ENCODE measurements at places on chromosomes 3 and 15.

GRCh38 chr15:71701808-71702207 lies 108.5 kb upstream of the NR2E3 start:
- no peak for DNase-seq

DNA sequence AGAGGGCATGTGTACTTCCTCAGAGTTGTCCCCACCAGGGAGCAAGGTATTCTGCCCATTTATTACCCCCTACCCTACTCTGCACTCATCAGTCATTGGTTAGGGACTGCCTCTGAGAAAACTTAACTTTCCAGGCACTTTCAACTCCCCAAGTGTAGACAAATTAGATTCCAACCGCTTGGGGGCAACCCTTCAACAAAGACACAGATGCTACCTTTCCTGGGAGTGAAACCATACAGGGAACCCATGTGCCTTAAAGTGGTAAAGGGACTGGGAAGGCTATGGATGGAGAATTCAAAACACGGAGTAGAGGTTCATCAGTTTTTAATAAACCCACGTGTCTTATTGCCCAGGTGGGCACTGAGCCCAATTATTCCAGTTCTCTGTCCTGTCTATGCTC lies 19.4 kb upstream of the UBE2E2 start:
- DNase-seq: peak; percentile 18

DNA sequence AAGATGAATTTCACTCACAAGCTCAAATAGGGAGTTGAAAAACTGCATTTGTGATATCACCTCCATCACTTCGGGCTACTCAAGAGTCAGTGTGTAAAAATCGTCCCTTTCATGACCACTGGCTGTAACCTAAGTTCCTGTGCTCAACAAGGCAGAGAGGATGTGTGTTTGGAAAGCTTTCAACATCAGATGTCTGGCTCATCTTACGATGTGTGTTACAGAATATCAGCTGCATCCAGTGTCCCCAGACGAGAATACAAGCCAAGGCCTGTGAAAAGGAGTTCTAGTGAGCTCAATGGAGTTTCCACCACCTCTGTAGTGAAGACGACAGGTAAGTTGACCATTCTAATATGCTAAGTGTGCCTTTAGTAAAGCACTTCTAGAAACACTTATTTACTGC lies 65.5 kb upstream of the ADAMTSL3 start:
- DNase-seq: no peak

GRCh38 chr3:11643201-11643603 lies 513 bp downstream of the VGLL4 start:
- DNase-seq: peak; percentile 26

- no peak for DNase-seq
Observed at GRCh38 chr3:18224426-18224825, 200.7 kb downstream of the SATB1 start.

GRCh38 chr15:98815207-98815606 lies 166.9 kb downstream of the IGF1R start:
- DNase-seq: no peak

DNA sequence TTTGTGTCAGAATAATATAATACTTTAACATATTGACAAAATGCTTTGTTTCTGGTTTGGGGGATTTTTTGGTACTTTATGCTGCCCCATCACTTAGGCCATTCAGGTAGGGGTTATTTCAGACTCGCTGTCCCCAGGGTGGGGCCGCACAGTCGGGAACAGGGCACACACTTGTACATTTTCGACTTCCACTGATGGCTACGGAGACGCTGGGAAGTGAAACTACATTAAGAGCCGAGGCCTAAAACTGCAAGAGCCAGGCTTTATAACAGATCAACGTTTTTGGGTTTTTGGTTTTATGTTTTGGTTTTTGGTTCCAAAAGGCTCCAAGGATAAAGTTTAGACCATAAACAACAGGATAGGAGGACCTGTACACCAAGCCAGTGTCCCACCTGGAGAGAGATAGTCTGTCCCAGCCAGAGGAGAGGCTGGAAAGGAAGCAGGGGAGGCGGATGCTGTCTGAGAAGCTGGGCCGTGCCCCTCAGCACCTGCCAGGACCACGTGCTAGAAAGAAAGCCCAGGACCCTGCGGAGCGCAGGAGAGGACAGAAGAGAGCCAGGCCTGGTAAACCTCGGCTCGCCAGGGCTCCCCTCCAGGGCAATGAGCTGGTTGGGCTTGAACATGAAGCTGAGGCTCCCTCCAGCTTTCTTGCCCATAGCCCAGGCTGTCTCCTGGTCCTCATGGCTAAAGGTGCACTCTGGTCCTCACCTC lies 111.7 kb downstream of the CHSY1 start:
- DNase-seq: no peak

- DNase-seq: no peak
Observed at GRCh38 chr15:27514526-27514925, 543.5 kb downstream of the GABRG3 start.

DNA sequence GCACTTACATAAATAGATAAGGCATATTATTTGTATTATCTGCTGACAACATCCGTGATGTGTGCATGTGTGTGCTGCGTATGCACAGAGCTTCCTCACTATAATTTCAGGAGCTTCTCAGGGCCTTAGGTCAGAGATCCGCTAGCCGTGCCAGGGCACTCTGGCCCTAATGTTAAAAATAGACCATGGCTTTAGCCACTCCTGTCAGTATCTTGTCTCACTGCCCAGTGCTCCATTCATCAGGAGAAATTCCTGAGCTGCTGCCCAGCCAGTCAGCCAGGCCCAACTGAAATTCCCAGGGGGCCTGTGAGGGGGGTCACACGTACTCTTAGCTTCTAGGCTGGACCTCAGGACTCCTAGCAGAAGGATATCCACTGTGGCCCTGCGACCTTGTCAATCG lies 70.0 kb upstream of the ABHD2 start:
- DNase-seq: no peak

GRCh38 chr3:64046996-64047594 lies 23.8 kb upstream of the PSMD6 start:
- no peak for DNase-seq

DNA sequence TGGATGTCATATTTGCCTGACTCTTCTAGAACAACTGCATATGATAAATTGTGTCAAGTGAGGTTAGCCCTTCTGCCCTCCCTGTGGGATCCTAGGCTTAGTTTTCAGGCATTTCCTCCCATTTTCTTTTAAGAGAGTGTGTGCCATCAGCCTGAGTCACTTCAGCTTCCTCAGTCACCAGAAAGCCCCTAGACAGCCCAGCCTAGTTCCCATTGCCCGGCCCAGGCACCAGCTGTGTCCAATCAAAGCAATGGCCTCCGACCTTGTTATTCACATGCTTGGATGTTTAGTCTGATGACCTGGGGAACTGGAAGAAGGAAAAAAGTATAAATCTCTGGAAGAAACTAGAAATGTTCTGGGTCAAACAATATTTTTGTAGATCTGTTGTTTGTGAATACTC lies 221.9 kb upstream of the LRIG1 start:
- no peak for DNase-seq

GRCh38 chr3:155870945-155871745 lies 695 bp downstream of the GMPS start:
- DNase-seq: peak; percentile 59

- DNase-seq: no peak
Observed at GRCh38 chr15:58553365-58553918, 121.7 kb downstream of the LIPC start.

- DNase-seq: no peak
Observed at GRCh38 chr3:146125951-146126350, 35.0 kb downstream of the PLOD2 start.

DNA sequence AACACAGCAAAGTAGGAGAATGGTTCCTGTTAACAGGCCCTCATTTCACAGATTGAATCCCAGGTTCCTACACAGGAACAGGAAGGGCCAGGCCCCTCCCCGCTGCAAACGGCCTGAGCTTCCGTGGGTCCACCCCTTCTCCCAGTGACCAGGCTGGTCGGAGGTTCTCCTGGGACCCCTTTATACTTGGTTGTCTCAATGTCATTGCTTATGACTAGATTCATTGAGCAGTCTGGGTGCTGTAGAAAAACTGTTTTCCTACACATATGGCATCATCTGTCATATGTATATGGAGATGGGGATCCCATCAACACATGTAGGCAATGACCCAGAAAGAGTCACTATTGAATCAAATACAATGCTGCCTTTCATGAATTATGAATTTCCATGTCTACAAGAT lies 3.8 kb downstream of the C3orf85 start:
- no peak for DNase-seq

GRCh38 chr15:41594801-41595746 lies 36.1 kb downstream of the TYRO3 start:
- no peak for DNase-seq

GRCh38 chr3:37816271-37816670 lies 45.4 kb upstream of the CTDSPL start:
- no peak for DNase-seq

DNA sequence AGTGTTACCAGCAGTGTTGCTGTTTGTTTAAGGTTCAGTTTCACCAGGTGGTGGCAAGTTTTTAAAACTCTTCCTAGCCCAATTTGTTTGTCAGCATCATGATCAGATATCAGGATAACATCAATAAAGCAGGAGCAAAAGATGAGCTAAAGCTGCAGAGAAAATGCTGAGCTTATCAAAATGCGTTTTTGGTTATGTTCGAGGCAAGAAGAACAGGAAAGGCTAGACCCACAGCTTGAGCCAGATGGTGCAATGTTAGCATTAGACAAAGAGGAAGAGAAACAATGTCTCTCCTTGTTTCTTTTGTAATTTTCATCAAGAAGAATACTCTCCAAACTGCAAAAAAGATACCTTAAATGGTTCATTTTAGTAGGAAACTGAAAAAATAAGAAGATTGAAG lies 66.2 kb downstream of the THRB start:
- no peak for DNase-seq

GRCh38 chr3:30245858-30246622 lies 360.4 kb upstream of the TGFBR2 start:
- DNase-seq: no peak

- no peak for DNase-seq
Observed at GRCh38 chr15:40803688-40804087, 3.2 kb upstream of the ZFYVE19 start.

DNA sequence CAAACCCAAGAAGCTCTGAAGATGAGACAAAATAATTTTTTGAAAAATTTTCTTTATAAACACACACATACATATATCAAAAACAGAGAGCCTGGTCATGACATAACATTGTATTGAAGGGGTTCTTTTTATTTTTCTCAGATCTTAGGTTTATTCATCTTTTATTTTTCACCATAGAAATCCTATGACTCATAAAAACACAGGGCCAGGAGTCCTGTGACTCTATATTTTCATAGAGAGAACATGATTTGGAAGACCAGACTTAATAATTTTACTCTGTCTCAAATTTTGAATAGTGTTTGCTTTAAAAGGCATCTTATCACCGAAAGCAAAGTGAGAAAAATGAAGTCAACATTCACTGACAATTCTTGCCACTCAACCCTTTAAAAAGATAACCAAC lies 57.7 kb downstream of the SUCNR1 start:
- DNase-seq: no peak

- no peak for DNase-seq
Observed at GRCh38 chr3:172159962-172160538, 120.7 kb downstream of the FNDC3B start.

GRCh38 chr3:79421273-79421672 lies 346.5 kb downstream of the ROBO1 start:
- DNase-seq: no peak

DNA sequence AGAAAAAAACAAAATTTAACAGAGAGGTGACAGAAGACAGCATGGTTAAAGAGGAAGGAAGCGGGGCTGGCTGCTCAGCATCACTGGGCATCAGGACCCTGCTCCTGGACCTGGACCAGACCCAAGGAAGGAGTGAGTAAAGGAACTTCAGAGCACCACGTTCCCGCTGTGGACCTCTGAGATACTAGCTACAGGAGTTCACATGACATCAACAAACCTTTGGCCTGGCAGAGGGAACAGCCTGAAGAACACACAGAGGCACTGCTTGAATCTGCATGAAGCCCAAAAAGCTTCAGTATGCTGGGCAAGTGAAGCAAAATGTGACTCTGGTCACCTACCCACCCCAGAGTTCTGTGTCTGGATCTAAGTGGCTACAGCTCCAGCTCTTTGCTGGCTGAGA lies 38.1 kb downstream of the SLC2A2 start:
- DNase-seq: no peak

GRCh38 chr3:61429106-61429505 lies 132.3 kb upstream of the PTPRG start:
- DNase-seq: no peak
